ENCODE measurements at places on chromosomes 5 and 9.

GRCh38 chr9:75983319-75984045, 93.0 kb downstream of the PCSK5 start:
- no peak for DNase-seq

- DNase-seq: no peak
Observed at GRCh38 chr5:52119768-52120167, 667.9 kb upstream of the ITGA1 start.

DNA sequence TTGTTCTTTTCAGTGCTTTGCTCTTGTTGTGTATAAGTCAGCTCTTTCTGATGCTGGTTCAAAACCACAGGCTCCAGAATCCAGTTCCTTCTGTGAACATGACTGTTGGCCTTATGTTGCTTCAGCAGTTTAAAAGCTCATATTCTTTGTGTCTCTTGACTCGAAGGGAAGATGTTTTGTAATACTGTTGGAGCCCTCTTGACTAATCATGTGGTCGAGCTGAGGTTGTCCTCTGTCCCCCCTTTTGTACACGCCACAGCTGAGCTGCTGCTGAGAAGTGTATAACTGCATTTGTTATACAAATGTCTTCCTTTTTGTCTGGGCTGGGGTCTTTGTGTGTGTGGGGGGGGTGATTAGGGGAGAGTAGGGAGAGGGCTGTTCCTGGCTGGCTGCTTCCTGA, 35.8 kb downstream of the SLC36A1 start:
- DNase-seq: peak; percentile 86

- DNase-seq: peak; percentile 77
Observed at GRCh38 chr5:132466433-132467286, 23.9 kb downstream of the IRF1 start.

DNA sequence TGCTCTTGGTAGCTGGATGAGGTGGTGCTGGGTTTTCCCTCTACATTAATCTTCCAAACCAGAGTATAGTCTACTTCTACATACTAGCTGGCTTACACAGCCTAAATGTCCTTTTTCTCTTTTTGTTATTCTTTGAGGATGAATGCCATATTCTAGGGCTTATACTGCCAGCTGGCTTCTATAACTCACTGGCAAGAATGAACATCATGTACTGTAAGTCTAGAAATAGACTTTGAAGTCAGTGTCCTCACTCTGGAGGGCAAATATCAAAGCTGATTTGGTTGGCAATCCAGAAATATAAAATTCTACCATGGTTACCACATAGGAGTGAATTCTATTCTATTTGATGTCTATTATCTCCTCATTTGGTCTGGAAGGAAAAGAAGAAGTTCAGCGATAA, 251.7 kb upstream of the TYRP1 start:
- DNase-seq: no peak

DNA sequence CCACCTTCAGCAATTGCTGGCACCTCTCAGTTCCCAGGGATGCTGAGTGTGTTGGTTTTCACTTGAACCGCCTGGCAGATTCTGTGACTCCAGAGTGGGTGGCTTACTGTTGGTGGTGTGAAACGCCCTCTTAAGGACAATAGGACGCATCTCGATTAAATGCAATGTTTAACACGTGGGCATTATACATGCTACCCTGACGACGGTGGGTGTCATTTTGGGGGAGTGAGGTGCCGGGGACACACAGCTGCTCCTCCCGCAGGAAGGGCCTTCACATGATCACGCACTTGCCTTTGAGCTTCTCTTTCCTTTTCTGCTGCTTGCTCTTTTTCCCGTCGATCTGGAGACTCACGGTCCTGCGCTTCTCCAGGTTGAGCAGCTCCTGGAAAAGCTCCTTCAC, 29.7 kb downstream of the DIRAS2 start:
- DNase-seq: no peak

All from choroid plexus epithelial cell (primary cell).